ENCODE measurements at places on chromosomes 7 and 10.

DNA sequence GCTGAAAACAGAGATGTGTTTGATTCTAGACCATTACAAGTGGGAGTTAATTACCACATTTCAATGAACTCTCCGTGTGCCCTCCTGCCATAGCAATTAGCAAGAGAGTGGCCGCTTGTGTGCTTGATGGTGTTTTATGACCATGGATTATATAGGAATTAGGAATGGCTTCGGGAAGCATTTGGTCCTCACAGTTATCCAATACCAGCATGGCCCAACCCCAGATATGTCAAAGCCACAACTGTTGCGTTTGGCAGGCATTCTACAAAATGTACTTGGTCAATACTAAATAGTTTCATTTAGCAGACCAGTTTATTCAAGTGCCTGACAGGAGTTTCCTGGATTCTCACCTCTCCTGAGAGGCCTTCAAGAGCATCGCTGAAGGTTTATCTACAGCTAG is 509.0 kb upstream of the GALNT17 start:
- DNase-seq = no peak

DNA sequence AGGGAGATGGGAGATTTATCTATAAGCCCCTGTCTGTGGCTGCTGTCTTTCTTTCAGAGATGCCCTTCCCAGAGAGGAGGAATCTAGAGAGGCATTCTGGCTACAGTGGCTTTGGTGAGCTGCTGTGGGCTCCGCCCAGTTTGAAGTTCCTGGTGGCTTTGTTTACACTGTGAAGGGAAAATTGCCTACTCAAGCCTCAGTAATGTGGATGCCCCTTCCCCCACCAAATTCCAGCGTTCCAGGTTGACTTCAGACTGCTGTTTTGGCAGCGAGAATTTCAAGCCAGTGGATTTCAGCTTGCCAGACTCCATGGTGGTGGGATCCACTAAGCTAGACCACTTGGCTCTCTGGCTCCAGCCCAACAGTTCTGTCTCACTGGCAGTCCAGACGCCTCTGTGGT is 951.6 kb downstream of the CCSER2 start:
- no peak for DNase-seq

GRCh38 chr7:127667017-127667670 is 15.2 kb downstream of the SND1 start:
- no peak for DNase-seq

DNA sequence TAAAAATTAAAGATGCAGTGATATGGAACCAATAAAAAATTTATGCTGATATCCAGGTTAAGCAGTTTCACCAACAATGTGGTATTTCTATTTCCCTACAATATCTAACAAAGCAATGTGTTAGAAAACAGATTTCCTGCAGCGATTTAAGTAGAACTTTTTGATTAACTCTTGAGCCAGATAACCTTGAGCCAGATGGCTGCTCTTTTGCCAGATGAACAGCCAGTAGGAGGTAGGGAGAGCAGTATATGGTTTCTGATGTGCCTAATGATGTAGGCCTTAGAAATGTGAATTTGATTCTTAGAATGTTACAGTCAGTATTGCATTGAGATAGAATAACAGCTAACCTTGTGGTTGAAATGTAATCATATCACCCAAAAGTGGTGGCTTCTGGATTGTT is 31.1 kb downstream of the STAMBPL1 start:
- DNase-seq = no peak

- DNase-seq = no peak
These were observed 13.5 kb downstream of the NEUROD6 start for GRCh38 chr7:31327071-31327470.

DNA sequence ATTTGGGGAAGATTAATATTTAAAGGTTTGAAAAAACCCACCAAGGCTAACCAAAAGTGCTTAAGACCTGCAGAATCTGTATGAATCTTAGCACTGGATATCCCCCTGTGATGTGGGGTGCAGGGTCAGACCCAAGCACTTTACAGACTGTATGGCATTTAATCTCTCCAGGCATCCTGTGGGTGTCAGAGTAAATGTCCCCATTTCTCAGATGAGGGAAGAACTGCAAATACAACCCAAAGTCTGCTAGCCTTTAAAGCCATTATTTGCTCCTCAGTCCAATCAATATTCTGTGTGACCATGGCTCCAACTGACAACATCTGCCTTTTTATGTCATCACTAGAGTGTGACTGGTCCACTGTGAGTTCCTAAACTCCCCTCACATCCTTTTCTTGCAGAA is 10.0 kb upstream of the MBL2 start:
- DNase-seq = no peak
